ENCODE measurements at places on chromosomes 7 and 10.

- no peak for DNase-seq
- H3K27ac ChIP-seq, result no peak overlapping the region
- no peaks in the 10 kb centered on the region for H3K36me3 ChIP-seq
- no peaks in the 10 kb centered on the region for H3K4me1 ChIP-seq
- H3K4me3 ChIP-seq, result no peak overlapping the region
- H3K27me3 ChIP-seq, result no peaks in the 10 kb centered on the region
Observed at GRCh38 chr10:127132451-127132850, 63.9 kb downstream of the INSYN2A start.

- H3K27me3 ChIP-seq, result no peaks in the 10 kb centered on the region
- H3K4me1 ChIP-seq, result no peaks in the 10 kb centered on the region
- no peak overlapping the region for H3K4me3 ChIP-seq
- no peak for DNase-seq
- H3K27ac ChIP-seq, result no peak overlapping the region
Observed at GRCh38 chr7:93284908-93285307, 52.7 kb downstream of the VPS50 start.

DNA sequence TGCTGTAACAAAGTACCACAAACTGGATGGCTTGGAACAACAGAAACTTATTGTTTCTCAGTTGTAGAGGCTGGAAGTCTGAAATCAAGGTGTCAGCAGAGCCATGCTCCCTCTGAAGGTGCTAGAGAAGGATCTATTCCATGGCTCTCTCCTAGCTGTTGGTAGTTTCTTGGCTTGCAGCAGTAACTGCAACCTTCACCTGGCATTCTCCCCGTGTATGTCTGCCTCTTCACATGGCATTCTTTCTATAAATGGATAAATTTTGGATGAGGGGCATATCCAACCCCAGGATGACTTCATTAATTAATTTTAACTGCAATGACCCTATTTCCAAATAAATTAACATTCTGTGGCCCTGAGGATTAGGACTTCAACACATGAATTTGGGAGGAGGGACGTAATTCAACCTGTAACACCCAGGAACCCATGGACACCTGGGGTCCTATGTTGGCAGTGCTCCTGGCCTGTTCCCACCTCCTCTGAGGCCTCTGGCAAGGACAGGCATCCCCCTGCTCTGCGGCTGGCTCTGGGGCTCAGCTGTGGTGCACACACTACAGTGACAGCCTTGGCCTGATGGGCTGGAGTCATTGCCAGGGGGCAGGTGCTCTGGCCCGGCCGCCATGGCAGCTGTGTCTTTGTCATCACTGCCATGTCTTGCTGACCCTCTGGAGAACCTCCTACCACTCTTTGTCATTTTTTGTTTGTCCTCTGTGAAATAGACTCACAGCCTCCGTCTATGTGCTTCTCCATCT lies 30.8 kb downstream of the LSMEM1 start:
- H3K4me3 ChIP-seq, result no peak overlapping the region
- peaks cover 61% of the 10 kb centered on the region for H3K27me3 ChIP-seq
- no peak for DNase-seq
- H3K36me3 ChIP-seq, result no peaks in the 10 kb centered on the region

DNA sequence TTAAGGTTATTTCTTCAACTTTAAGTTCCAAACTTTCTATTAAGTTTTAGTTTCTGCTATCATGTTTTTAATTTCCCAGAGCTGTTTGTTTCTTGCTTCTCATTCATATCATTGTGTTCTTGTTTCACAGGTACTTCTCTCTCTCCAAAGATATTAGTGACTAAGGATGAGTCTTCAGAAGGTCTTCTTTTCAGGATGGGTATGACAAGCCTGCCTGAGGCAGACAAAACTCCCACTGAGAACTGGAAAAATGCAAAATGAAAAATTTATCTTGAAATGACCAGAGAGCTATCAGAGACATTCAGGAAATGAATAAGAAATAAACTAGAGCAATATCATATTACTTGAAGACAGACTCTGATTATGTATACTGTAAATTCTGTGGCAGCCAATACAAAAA lies 110.8 kb upstream of the EGFR start:
- H3K36me3 ChIP-seq, result no peaks in the 10 kb centered on the region
- DNase-seq, result no peak
- no peaks in the 10 kb centered on the region for H3K27me3 ChIP-seq
- H3K27ac ChIP-seq, result no peak overlapping the region

GRCh38 chr7:159098424-159098786 lies 46.3 kb downstream of the VIPR2 start:
- no peaks in the 10 kb centered on the region for H3K4me1 ChIP-seq
- no peak overlapping the region for H3K4me3 ChIP-seq
- H3K27me3 ChIP-seq, result peaks cover 4% of the 10 kb centered on the region
- H3K36me3 ChIP-seq, result no peaks in the 10 kb centered on the region

Measured in T-helper 17 cell (primary cell).